ENCODE measurements at places on chromosomes 1 and 21.

GRCh38 chr1:17513131-17513530 lies 26.4 kb upstream of the ARHGEF10L start:
- DNase-seq = no peak

GRCh38 chr1:184911103-184911745 lies 63.1 kb downstream of the NIBAN1 start:
- DNase-seq = no peak

- peak; percentile 1 for DNase-seq
Observed at GRCh38 chr1:31785020-31785946, 21.1 kb upstream of the ADGRB2 start.

DNA sequence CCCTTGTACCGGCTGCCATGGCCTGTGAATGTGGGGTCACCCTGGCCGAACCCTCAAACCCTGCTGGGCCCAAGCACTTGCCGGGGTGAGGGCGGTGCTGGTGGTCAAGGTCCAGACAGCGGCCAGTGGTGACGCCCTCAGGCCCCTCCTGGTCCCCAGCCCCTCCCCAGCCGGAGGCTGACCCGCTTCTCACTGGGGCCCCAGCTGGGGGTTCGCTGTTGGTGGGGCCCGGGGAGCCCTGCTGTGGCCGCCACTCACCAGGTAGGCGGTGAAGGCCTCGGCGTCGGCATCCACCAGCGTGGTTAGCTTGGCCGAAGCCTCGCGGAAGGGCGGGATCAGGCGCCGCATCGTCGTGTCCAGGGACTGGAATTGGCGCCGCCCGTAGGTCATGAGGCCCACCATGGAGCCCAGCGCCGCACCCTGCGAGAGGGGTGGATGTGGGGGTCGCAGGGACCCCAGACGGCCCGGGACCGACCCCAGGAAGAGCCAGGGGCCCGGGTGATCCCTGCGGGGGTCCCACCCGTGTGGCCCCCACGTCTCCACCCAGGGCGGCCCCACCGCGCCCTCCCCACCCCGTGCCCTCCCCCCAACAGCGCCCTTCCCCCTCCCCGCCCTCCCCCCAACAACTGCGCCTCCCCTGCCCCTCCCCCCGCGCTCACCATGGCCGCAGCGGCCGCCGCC lies 10.1 kb downstream of the FTCD start:
- no peak for DNase-seq

- no peak for DNase-seq
Observed at GRCh38 chr1:79074975-79075374, 68.4 kb upstream of the ADGRL4 start.

GRCh38 chr1:234326497-234327366 lies 46.5 kb upstream of the COA6 start:
- DNase-seq = peak; percentile 85

- no peak for DNase-seq
Observed at GRCh38 chr1:203148127-203148526, 20.6 kb downstream of the ADORA1 start.

- DNase-seq = peak; percentile 50
Observed at GRCh38 chr1:18951416-18951815, 5.1 kb downstream of the IFFO2 start.

DNA sequence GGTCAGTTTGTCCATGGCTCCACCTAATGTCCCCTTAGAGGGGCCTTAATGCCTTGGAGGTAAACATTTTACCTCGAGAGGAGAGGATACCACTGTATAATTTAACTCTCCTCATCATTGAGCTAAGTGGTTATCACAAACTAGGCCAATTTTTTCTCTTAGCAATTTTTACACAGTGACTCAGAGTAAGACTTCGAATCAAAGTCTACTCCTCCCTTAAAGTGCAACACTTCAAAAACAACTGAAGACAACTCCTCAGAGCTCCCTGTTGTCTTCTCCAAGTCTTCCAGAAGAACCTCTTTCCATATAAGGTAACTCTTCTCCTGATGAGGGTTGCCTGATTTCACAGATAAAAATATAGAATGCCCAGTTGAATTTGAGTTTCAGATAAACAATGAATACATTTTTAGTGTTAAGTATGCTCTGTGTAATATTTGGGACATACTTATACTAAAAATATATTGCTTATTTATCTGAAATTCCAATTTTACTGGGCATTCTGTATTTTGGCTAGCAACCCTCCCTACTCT lies 4.9 kb upstream of the PTGFRN start:
- no peak for DNase-seq

DNA sequence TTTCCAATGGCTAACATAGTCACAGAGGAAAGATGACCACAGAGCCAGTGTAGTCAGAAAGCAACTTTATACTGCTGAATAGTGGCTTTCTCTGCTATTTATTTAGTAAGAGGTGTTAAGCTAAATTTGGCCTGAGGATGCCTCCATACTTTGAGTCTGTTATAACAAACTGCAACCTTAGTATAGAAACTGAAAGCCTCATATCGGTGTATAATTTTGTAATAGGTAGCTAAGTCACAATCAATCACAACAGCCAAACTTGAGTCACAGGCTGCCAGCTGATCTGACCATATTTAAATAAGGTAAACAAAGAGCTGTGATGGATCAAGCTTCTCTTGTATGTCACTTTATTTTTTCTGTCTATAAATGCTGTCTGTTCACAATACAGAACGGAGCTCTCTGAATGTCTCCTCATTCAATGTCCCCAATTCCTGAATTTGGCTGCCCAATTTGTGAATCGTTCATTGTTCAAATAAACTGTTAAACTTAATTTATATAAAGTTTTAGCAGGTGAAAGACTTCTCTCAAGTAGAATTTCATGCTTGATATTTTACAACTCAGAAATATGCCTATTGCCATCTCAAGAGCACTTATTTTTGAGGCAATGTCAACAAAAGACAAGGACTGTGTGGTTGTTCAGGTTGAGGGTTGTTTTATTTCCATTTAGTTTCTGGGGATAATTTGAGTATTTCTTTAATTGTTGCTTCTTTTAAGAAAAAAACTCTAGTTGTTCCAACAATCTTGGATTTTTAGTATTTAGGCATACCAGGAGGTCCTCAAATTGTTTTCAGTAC lies 339.7 kb upstream of the B3GALT2 start:
- no peak for DNase-seq

DNA sequence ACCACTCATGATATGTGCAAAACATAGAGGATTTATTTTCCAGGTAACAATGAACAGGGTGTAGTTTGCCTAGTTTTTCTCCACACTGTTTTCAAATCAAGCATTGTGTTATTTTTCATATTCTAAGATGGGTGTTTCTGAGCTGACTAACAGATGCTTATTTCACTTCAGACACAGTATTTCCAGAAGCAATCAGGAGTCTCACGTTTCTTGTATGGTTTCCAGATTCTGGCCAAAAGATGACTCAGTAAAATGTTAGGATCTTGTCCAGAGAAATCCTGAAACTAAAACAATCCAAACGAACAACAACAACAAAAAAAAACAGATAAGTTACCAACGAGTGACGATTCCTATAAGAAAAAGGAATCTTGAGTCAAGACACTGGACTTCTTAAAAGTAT lies 5.3 kb downstream of the UTS2 start:
- DNase-seq = no peak

DNA sequence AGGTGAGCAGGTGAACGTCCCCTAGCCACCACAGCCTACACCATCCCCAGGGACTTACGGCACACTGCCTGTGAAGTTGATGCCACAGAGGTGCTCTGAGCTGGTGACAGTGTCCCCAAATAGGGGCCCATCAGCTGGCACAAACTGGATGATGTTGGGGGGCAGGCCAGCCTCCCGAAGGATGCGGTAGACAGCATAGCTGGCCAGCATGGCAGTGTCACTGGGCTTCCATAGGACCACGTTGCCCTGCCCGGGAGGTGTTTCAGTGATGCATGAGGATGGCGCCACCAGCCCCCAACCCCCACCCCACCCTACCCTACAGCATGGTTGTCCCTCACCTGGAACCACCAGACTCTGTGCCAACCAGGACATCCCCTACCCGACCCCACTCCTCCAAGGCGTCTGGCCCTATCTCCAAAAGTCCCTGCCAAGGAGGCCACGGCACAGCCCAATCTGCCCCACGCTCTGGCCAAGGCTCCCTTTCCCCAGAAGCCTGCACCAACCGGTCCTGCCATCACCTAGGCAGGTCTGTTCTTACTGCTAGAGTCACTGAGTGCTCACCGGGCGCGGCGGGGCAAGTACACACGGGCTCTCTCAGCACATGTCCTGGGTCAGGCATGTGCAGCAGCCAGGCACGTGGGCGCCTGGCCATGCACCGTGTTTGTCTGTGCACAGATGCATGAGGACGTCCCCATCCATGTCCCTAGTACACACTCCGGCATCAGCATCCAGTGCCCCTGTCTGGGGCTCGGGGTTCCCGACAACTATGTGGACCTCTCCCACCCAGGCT lies 20.5 kb downstream of the ALDH4A1 start:
- no peak for DNase-seq

GRCh38 chr1:41719590-41719989 lies 199.1 kb downstream of the HIVEP3 start:
- no peak for DNase-seq

DNA sequence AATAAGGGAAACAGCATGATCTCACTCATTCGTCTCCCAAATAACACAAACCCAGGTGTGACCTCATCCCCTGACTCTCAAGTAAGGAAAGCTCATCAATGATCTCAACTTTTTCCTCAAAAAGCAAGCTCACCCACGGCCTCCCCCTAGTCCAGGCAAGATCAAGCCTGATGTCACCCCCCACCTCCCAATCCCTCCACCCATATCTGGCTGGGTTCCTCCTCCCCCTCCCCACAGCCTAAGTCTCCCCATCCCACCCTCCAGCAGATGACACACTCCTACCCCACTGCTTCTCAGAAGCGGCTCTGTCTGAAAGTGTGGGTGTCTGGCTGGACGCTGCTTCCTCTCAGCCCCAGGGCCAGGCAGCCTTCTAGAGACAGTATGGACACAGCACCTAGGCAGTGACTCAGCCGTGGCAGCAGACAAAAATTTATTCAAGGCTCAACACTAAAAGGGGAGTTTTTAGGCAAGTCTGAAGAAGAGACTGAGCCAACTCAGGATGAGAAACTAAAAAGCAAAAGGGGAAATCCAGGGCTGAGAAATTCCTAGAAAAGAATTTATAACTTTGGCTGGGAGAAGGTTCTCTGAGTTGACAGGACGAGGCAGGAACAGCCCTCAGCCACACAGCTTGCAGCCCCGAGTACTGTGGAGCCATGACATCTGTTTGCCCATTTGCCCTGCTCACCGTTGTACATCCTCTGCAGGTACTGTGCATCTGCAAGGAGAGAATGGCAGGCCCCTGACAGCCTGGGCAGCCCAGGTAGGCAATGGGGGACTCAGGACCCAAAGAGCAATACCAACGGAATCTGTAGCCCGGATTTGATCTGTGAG lies 81.6 kb upstream of the LRRC8D start:
- DNase-seq = peak; percentile 46

All from CD4-positive, alpha-beta T cell treated with Interleukin-17A for 4 hours (primary cell).